HCT116 (cell line): ENCODE measurements at places on chromosomes 5 and 9.

DNA sequence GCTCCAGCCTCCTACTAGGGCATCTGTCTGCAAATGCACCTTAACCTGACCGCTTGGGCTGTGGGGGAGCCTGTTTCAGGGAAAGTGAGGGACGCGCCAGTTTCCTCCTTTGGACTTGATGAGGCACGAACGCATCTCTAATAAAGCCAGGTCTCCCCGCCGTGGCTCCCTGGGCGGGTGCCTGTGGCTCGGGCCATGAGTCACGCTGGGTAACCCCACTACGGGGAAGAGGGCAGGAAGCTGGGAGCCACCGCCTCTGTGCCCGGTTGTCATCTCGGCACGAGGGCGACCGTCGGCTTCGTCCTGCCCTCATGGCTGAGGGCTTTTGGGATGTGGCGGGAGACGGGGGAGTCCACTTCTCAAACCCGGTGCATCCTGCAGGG lies 12.1 kb downstream of the NOTCH1 start:
- no peak for DNase-seq

- no peak for DNase-seq
Measured at GRCh38 chr9:32523910-32524309, 2.1 kb downstream of the RIGI start.

- DNase-seq: no peak
Measured at GRCh38 chr5:2767089-2767488, 15.6 kb upstream of the IRX2 start.

- no peak for DNase-seq
Measured at GRCh38 chr5:58985759-58986158, 402.9 kb downstream of the RAB3C start.

DNA sequence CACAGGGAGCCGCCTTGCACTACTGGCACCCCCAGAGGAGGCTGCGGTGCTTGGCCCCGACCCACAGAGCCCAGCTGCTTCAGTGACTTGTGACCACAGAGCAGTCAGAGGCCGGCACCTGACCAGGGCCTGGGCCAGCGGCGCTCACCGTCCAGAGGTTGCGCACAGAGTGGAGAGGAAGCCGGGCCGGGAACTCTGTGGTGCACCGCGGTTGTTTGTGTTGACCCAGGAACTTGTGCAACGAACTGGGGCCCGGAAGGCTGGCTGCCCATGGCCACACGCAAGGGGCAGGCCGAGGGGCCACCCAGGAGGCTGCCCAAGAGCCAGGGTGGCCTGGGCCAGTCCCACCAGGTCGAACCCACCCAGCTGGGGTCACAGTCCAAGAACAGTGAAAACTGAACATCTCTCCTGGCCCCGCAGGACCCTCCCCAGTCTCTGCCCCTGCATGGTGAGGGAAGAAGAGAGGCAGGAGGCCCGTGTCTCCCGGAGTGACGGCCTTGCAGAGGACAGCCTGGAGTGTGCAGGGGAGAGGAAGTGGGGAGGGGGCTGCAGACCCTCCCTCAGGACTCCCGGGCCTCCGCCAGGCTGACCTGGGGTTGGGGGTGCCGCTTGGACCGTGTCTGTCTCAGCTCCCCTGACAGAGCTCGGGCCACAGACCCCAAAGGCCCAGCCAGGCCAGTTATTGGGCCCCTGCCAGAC lies 42.8 kb upstream of the EGFL7 start:
- DNase-seq: no peak
